Astrocyte of the cerebellum (primary cell): ENCODE measurements at places on chromosomes 3 and 15.
A peak's percentile ranks its signal among the peaks of the same experiment; 100 is the strongest.

GRCh38 chr3:88611826-88612326, 462.1 kb downstream of the C3orf38 start:
- no peak for DNase-seq

GRCh38 chr3:55623786-55624185, 136.7 kb upstream of the WNT5A start:
- no peak for DNase-seq

DNA sequence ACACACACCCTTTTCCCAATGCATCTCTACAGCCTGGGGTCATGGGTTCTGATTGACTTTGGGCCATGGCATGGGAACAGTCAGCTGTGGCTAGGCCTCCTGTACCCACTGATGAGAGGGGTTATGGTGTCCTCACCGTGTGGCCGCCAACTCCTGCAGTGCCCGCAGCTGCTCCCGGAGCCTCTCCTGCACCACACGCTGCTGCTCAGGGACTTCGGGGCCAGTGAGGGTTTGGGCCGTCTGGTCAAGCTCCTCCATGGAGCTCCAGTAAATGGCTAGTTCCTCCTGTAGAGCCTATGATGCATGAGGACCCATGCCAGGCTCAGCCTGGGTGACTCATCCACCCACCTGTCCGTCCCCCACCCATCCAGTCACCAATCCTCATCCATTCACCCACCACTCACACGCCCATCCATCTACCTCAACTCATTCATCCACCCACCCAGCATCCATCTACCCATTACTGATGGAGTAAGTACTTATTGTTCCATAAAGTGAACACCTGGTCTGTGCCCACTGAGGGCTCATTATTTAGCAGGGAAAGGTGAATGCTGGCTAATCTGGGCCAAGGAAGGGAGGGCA, 21.6 kb downstream of the SPTBN5 start:
- no peak for DNase-seq

DNA sequence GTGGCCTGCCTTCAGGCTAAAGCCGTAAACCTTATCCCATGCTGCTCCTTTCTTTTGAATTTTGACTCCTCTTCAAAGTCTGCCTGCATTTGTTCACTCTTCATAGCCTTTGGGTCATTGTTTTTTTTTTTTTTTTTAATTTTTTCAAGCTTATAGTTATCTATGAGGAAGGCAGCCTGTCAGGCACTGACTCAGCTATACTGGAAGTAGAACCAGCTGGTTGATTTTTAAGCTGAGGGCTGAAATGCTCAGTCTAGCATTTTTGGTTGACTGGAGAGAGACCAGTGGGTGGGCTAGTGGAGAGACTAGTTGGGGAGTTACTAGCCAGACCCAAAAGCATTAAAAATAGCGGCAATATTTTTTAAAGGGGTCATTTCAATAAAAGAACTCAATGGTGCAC, 44.1 kb downstream of the C3orf20 start:
- no peak for DNase-seq

DNA sequence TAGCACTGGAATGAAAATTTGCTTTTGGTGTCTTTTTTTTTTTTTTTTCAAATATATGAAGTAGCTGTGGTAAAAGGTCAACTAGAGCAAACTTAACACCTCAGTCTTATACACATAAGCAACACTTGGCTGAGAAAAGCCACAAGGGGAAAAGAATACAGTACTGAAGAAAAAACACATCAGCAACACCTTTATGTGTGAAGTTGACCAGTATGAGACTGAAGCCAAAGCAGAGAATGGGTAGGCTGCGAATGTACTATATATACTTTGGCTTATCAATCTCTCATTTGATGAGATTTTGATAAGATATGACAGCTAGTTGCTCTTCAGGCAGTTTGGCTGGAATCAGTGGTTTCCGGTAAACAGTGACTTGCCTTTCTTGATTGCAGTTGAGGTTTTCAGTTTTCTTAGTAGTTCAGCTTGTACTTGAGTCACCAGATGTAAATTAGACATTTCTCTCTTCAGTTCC, 22.0 kb upstream of the ZCWPW2 start:
- DNase-seq, result no peak

GRCh38 chr3:47359323-47359722, 21.5 kb upstream of the PTPN23 start:
- DNase-seq, result no peak

DNA sequence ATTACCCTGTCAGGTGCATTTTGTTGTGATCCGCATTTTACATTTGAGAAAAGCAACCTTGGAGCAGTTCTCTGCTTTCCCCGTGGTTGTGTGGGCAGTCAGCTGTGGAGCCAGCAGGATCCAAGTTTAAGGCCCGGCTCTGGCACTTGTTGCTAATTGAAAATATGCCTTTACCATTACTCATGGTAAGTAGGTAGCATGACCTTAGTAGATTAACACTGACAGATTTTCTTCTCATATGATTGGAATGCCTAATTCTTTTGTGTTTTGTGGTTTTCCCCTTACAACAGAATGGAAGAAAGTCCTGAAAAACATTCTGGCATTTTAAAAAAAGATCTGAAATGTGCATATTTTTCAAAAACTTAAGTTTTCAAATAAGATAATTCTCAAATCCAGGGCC, 246.5 kb upstream of the LRRN1 start:
- peak; percentile 82 for DNase-seq

- no peak for DNase-seq
Observed at GRCh38 chr3:104717828-104718196, 648.9 kb upstream of the ALCAM start.

- no peak for DNase-seq
Observed at GRCh38 chr3:122908251-122908650, 113.4 kb downstream of the SLC49A4 start.

DNA sequence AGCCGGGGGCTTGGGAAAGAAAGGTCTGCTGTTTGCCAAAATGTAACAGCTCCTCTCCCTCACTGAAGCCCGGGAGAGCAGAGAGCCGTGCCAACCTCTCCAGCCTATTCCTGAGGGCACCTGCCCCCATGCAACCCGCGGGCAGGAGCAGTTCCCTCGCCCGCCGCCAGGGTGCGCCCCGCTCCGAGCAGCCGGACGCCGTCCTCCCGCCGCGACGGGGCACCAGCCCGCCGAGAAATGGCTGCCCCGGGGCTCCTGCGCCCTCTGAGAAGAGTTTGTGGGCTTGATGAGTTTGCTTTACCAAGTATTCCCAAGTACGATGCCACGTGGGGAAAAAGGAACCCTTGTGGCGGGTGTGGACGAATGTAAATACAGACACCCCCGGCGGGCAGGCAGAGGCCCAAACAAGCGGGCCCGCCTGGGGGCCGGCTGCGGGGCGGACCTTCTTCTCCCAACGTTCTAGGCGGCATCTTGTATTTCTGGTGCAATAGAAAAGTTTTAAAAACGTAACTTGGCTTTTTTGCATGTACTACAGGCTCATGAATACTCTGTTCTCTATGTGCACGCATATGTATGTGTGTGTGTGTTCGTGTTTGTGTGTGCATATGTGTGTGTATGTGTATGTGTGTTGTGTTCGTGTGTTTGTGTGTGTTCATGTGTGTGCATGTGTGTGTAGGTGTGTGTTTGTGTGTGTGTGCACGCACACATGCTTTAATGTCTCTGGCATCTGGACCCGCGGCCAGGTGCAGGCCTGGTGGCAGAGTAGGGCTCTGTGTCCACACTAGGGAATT, 162.9 kb downstream of the CHSY1 start:
- no peak for DNase-seq

DNA sequence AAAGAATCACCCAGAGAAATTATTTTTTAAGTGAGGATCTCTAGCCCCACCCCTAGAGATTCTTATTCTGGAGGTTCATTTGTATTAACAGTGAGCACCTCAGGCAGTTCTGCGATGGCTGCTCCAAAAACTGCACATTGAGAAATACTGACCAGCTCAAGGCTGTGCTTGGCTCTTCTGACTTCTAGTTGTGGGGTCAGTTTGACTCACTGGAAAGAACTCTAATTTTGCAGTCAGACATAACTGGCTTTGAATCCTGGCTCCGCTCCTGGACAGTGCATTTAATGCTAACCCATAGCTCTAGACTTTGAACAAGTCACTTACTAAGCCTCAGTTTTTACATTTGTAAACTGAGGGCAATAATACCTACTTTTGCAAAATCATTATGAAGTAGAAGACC, 123.6 kb upstream of the SKOR1 start:
- no peak for DNase-seq

GRCh38 chr3:29410220-29410619, 129.3 kb downstream of the RBMS3 start:
- no peak for DNase-seq

DNA sequence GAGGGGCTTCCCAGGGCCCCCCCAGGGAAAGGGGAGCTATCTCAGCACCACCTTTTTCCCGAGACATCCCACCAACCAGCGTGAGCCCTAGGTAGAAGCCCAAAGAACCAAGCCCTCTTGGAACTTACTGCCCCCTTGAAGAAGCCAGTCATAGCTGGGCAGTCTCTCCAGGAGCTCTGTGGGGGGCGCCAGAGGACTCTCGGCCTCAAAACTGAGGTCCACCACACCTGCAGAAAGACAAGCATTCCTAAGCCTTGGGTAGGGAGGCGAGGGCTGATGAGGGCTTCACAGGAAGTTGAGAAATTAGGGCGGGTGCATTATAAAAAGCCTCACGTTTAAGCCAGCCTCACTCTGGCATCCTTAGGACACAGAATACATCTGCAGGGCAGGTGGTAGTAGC, 9.0 kb downstream of the SSUH2 start:
- no peak for DNase-seq

DNA sequence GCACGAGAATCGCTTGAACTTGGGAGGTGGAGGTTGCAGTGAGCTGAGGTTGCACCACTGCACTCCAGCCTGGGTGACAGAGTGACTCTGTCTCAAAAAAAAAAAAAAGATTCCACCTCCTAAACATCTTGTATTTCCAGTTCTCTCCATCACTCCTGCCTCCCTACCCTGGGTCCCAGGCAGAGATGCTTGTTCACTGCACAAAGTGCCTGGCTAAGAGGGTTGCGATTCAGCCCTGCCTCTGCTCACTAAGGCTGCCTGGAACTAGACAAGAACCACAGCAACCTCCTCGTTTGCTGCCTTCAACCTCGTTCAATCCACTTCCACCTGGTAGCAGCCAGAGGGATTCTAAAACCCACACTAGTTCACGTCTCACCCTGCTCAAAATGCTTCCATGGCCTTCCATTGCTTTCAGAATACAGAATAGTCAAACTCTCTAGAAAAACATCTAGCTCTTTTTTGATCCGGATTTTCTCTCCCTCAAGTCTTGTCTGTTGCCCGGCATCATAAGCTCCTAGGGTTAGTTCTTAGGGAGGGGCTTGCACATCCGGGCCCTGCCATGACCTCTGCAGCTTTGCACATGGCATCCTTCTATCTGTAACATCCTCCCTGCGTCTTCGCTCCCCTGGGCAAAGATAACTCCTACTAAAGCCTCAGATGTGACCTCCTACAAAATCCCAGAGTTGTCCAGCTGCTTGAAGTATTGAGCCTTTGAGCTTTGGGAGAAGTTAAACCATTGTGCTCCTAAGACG, 1.0 kb upstream of the MCM2 start:
- no peak for DNase-seq

GRCh38 chr3:73839032-73839431, 214.3 kb upstream of the PDZRN3 start:
- DNase-seq, result no peak

- DNase-seq, result no peak
Observed at GRCh38 chr15:100713163-100713867, 110.9 kb downstream of the ASB7 start.

DNA sequence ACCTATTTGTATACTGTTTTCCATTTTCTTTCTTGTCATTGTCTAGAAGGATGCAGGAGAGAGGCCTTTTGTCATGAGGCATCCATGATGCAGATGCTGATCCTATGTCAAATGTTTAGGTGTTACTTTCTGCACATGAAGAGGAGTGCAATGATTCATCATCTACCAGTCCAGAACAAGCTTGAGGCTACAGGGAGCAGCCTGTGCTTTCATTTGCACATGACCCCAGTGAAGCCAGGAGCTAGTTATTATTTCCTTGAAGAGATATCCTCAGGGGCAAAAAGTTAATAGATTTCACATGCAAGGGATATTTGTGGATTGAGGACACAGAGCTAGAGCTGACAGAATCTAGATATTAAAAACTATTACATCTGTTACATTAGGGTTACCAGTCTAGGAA, 204.4 kb upstream of the TGFBR2 start:
- DNase-seq, result no peak

GRCh38 chr15:93553167-93553935, 464.3 kb upstream of the RGMA start:
- no peak for DNase-seq

DNA sequence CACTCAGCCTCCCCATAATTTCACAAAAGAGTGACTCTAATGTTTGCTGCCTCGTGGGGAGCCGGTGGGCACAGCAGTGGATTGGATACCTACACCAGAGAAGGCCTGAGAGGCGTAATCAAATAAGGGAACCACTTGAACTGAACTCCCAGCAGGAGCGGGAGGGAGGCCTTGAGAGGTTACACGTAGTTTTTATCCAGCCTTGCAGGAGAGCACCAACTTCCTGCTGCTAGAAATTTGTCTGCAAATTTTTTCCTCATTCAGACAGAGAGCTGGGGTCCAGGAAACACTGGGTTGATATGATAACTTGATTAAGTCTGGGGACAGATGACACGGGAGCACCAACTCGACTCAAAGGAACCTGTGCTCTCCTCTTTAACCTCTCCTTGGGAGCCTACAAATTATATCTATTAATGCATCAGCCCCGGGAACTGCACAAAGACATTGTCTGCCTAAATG, 69.8 kb downstream of the HES1 start:
- DNase-seq, result no peak

DNA sequence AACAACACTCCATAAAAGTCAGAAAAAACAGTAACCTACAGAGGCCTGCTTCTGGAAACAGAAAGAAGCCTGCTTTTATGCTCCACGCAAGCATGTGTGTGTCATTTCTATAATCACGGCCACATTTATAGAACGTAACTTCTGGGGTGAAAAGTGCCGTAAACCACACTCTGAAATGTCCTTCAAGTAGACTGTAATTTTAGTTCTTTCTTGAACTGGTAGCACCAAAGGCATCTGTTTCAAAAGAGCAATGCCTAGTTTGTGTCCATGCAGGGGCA, 19.5 kb upstream of the CMTM7 start:
- no peak for DNase-seq

GRCh38 chr3:66723231-66723630, 222.4 kb upstream of the LRIG1 start:
- no peak for DNase-seq

DNA sequence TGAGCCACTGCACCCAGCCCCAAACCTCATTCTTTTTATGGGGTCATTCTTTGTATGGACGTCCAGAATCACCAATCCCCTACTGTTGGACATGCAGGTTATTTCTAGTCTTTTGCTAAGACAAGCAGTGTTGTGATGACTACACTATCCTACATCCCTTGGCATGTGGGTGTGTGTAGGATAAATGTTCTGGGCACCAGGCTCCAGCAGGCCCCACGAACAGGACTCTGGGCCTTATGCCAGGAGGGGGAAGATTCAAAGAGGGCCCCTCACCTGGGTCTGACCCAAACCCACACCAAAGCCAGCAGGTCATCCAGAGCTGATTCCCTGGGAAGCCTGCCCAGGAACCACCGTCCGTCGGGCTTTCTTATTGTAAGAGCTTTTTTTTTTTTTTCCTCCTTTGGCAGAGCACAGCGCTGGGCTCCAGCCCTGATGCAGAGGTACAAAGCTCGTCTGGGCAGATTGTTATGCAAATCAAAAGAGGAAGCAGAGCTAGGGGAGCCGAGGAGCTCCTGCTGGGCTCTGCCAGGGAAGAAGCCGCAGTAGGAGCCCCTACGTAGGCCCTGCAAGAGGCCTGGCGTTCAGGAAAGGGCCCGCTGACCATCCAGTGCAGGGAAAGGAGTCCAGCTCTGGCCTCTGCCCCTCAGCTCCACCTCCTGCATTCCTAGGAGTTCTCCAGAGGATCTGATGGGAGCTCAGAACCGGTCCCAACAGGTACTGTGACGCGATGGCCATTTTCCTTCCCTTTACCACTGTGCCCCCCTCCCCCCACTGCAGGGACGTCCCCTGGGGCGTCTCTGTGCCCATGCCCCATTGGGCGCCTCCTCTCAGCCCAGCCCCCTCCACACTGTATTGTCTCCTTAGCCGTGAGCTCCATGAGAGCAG, 29.0 kb upstream of the FURIN start:
- DNase-seq, result peak; percentile 72
